ENCODE measurements at places on chromosomes 3 and 15. TPM values are rescaled to one million over a fixed set of nuclear protein-coding genes. Genes with fewer than 3 reads are reported as not detected.

Gene FBXW12
- not detected for total RNA-seq

- no peaks in the 10 kb centered on the region for H3K27me3 ChIP-seq
- H3K4me1 ChIP-seq = no peaks in the 10 kb centered on the region
Observed at GRCh38 chr3:194986208-194987043, 284.5 kb downstream of the XXYLT1 start.

GRCh38 chr3:36175916-36176461 lies 204.3 kb upstream of the STAC start:
- H3K27me3 ChIP-seq = no peaks in the 10 kb centered on the region
- no peak for DNase-seq
- no peaks in the 10 kb centered on the region for H3K4me1 ChIP-seq
- no peak overlapping the region for H3K4me3 ChIP-seq
- no peaks in the 10 kb centered on the region for H3K36me3 ChIP-seq

- no peaks in the 10 kb centered on the region for H3K4me1 ChIP-seq
- H3K36me3 ChIP-seq = no peaks in the 10 kb centered on the region
- no peak overlapping the region for H3K27ac ChIP-seq
- no peaks in the 10 kb centered on the region for H3K27me3 ChIP-seq
Observed at GRCh38 chr15:64767203-64767602, 8.2 kb downstream of the RBPMS2 start.

Gene FBN1
- 175 TPM for total RNA-seq

DNA sequence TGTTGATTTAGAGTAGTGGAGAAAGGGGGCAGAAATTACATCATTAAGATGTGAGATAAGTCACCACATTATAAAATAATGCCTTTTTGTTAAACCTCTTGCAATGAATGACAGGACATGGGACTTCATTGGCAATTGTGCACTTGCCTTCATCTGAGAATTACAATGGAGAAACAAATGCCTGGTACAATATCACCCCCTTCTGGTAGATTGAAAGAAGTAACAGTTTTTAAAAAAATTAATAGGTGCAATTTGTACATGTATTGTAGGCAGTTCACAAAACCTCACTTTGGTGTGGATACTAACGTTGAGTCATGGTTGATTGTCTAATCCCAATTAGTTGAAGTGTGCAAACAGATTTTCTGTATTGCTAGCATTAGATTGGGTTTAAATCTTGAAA lies 4.6 kb upstream of the P2RY14 start:
- no peaks in the 10 kb centered on the region for H3K36me3 ChIP-seq
- no peak overlapping the region for H3K4me3 ChIP-seq
- no peak overlapping the region for H3K27ac ChIP-seq
- no peak for DNase-seq

GRCh38 chr15:67821784-67822440 lies 3.4 kb upstream of the SKOR1 start:
- H3K36me3 ChIP-seq = no peaks in the 10 kb centered on the region
- no peak overlapping the region for H3K27ac ChIP-seq
- H3K4me3 ChIP-seq = no peak overlapping the region
- DNase-seq = no peak
- H3K4me1 ChIP-seq = no peaks in the 10 kb centered on the region

Gene FSD2
- total RNA-seq = not detected

DNA sequence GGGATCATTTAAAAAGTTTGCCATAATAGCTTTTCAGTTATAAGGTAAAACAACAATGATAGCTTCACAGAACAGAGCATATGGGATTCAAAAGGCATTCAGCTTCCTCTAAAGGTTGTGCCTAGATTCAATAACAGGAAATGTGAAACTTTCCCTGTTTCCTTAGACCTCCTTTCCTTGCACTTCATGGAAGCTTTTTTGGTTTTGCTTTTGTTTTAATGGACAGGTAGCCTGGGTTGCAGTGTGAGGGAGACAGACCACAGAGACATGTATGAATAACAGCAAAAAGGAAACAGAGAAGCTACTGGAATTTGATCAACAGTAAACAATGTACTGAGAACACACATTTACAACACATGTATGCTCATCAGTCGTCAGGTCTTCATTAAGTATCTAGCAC lies 2.3 kb upstream of the TNFAIP8L3 start:
- peaks cover 38% of the 10 kb centered on the region for H3K27me3 ChIP-seq
- peaks cover 11% of the 10 kb centered on the region for H3K4me1 ChIP-seq
- H3K27ac ChIP-seq = no peak overlapping the region
- no peak for DNase-seq
- H3K4me3 ChIP-seq = no peak overlapping the region
- H3K36me3 ChIP-seq = no peaks in the 10 kb centered on the region

Gene COL8A1
- total RNA-seq = 170 TPM

Gene GOLGA6D
- not detected for total RNA-seq

GRCh38 chr3:177928172-177928873 lies 607.9 kb upstream of the KCNMB2 start:
- H3K4me3 ChIP-seq = no peak overlapping the region
- no peaks in the 10 kb centered on the region for H3K27me3 ChIP-seq
- H3K4me1 ChIP-seq = no peaks in the 10 kb centered on the region
- H3K36me3 ChIP-seq = no peaks in the 10 kb centered on the region
- no peak for DNase-seq

DNA sequence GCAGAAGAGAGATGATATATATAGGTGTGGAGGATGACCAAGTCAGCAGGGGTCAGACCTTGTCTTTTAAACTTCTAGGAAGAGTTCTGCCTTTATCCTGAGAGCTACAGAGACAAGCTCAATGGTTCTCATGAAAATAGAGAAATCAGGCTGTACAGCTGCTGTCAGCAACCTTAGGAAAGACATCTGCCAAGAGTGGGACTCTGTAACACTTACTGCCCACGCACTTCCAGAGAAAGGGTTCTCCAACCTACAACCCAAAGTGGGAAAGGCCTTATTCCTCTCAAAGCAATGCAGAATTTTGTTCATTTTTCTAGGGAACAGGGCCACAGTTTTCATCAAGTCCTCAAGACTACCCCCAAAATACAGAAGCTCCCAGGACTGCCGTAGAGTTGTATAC lies 138.7 kb downstream of the STT3B start:
- no peak for DNase-seq
- no peaks in the 10 kb centered on the region for H3K4me1 ChIP-seq
- no peak overlapping the region for H3K4me3 ChIP-seq
- H3K36me3 ChIP-seq = peaks cover 13% of the 10 kb centered on the region
- H3K27me3 ChIP-seq = no peaks in the 10 kb centered on the region
- no peak overlapping the region for H3K27ac ChIP-seq

Gene CCDC13
- 2.2 TPM for total RNA-seq

Measured in tibial nerve (tissue), 4 donors.